ENCODE measurements at places on chromosomes 7 and 10.
A peak's percentile ranks its signal among the peaks of the same experiment; 100 is the strongest.

- DNase-seq = no peak
These were observed 43.6 kb upstream of the ZNF32 start for GRCh38 chr10:43692051-43692825.

GRCh38 chr7:135980665-135981180 is 3.6 kb upstream of the MTPN start:
- no peak for DNase-seq

GRCh38 chr7:51234139-51234538 is 82.5 kb downstream of the COBL start:
- no peak for DNase-seq

- DNase-seq = no peak
These were observed 8.0 kb downstream of the DNAJC1 start for GRCh38 chr10:21995557-21995956.

DNA sequence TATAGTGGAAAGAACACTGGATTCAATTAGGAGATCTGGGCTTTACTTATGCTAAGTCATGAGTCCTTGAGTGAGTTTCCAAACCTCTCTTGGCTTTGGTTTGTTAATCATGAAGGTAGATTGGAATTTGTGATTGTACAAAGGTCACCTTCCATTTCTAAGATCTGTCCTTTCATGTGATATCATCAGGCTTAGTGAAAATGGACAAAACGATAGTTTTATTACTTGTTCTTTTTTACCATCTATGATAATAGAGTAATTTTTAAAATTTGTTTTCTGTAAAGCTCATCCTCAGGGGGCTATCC is 309.0 kb downstream of the BICC1 start:
- no peak for DNase-seq

DNA sequence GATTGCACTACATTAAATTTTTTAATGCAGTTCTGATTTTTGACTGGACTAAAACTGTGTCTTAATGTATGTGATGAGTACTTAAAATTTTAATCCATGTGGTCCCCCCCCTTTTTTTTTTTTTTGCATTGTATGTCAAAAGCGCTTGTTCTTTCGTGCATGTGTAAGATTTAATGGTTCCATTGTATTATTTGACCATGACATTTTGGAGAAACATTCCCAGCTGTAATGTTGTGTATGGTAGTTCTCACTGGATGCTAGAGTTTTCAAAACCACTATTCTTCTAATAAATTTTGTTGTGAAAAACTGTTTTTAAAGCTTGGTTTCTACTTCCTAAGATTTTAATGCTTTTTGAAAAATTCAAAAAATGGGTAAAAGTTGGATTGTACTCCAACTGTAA is 132.0 kb downstream of the LCOR start:
- no peak for DNase-seq

DNA sequence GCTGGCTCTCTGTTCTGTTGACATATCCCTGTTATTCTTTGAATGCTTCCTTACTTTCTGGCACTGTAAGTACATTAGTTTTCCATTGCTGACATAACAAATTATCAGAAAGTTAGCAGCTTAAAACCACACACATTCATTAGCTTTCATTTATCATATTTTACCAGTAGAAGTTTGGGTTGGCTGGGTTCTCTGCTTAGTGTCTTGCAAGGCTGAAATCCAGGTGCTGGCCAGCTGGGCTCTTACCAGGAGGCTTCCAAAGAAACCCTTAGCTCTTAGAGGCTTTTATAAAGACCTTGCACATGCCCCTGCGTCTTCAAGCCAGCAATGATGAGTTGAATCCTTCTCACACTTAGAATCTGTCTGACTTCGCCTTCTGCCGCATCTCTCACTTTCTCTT is 160.6 kb downstream of the MLLT10 start:
- DNase-seq = no peak

GRCh38 chr7:28151965-28152364 is 28.6 kb downstream of the JAZF1 start:
- DNase-seq = no peak

DNA sequence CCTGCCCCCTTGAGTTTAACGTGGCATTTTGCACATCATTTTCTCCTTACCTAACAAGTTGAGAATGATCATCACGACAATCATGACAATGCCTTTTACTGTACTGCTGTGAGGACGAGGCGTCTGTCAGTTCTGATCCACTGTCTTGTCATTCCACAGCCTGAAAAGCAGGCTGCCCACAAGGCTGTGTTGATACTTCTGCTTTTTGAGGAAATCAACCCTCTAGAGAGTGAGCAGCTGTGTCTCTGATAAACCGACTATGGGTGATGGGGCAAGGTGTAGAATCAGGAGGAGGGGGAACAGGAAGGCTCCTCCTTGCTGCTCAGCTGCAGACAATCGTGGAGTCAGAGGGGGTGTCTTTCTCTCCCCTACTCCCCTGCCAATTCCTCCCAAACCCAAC is 30.6 kb upstream of the C10orf120 start:
- no peak for DNase-seq

- DNase-seq = no peak
These were observed 18.5 kb downstream of the STRIP2 start for GRCh38 chr7:129452589-129453231.

DNA sequence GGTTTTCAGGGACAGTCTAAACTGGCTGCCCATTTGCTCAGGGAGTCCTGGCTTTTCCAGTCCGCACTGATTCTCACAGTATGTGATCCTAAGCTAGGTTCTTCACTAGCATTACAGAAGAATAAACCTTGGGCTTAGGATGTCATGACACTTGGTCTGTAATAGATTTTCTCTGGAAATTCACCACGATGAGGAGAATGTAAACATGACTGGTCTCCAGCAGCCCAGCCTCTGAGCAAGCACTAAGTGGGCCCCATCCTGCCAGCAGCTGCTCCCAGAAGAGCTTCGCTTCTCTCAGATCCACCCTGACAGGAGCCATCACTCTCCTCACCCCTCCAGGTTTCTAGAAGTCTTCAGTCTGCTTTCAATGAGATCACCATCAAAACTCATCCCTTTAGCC is 103.7 kb upstream of the ZPBP start:
- DNase-seq = no peak

GRCh38 chr10:106919871-106920282 is 244.6 kb downstream of the SORCS1 start:
- DNase-seq = no peak

GRCh38 chr7:28891192-28891875 is 66.8 kb downstream of the TRIL start:
- DNase-seq = no peak

GRCh38 chr7:11466517-11467105 is 365.4 kb downstream of the THSD7A start:
- no peak for DNase-seq

- DNase-seq = peak; percentile 81
These were observed 91.5 kb upstream of the EFCAB10 start for GRCh38 chr7:105672801-105673200.

DNA sequence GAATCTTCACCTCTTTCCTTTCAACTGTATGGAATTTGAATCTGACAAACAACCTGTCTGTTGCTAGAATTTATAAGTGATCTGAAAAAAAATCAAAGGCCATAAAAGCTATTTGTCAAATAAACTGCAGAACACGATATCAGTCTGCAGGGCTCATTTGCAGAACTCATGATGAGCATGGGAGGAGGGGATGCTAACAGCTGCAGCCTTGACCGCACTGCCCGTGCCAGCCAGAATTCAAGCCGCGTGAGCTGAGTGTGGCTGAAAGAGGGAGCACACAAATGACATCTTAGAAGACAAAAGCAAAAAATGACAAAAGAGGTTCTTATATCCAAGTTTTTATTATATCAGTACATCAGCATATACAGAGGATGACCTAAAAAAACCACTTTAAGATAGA is 15.7 kb downstream of the LRRTM3 start:
- DNase-seq = no peak

- no peak for DNase-seq
These were observed 108.7 kb downstream of the LARP4B start for GRCh38 chr10:822661-823367.

DNA sequence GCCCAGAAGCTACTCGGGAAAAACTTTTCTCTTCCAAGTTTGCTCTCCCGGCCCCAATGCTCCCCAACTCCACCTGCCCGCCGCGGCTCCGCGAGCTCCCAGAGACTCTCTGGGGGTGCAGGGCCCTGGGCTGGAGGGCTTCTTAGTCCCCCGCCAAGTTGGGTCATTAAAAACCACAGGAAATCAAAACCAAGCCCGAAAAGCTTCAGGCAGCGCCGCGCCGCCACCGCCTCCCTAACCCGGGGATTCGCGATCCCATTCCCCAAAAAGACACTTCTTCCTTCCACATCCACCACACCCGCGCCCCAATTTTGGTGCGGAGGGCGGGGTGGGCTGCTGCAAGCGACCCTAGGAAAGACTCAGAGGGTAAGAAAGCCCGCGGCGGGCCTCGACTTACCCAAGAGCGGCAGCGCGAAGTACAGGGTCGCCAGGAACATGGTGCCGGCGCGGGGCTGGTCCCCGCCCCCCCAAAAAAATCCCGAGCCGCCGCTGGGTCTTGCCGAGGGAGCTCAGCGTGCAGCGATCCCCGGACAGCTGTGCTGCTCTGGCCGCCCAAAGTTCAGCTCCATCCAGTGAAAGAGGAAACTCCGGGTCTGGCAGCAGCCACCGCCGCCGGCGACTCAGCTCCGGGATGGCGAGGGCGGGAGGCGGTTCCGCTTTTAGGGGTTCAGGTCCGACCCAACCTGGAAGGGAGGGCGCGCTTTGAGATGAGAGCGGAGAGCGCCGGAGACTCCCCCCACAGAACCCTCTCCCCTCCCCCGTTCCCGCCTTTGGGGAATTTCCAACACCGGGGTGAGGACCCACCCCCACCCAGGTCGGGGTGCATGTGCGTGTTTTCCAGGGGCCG is 1.2 kb downstream of the GFRA1 start:
- no peak for DNase-seq

GRCh38 chr10:121392657-121393056 is 205.6 kb downstream of the FGFR2 start:
- no peak for DNase-seq

DNA sequence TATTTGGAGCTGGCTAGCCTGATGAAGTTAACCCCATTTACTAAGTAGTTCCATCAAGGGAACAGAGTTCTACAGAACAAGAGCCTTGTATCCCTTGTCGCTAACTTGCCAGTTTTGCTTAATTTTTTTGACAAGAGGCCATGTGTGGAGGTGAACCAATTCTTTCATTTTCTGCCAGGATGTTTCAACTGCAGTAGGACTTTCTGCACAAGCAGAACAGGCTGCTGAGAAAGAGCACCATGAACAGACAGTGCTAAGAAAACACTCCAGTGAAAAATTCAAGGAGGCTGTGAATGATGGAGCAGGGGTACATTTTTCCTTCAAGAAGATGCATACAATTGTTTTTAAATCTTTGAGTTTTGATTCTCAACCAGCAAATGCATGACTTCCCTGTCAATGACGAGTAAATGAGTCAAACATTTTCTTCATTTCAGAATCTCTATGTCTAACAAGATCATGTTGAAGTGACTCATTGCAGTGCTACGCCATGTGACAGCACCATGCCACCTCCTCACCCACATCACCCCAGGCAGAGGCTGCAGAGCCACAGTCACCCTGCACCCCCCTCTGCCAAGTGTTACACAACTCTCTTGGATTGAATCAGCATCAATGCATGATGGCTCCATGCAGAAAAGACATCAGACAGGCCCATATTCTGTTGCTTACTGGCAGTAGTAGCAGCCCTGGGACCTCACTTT is 193.1 kb downstream of the COBL start:
- DNase-seq = no peak

- DNase-seq = no peak
These were observed 161.6 kb downstream of the PKD1L1 start for GRCh38 chr7:47786557-47787248.

- no peak for DNase-seq
These were observed 26.2 kb upstream of the ZNF467 start for GRCh38 chr7:149799397-149800168.

DNA sequence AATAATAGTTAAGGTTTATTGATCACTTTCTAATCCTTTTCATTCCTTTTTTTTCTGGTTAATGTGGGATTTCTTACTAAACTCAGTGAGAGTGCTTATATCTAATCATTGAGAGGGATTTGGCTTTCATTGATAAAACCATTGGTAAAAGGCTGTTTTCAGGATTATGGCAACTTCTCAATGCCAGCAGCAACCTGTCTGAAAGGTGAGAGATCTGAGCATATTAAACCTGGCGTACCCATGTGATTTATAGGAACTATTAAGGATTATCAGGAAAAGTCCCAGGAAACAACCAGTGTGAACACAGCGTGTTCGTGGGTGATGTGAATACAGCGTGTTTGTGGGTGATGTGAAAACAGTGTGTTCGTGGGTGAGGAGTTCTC is 65.9 kb downstream of the PDIA4 start:
- DNase-seq = no peak

GRCh38 chr10:7428673-7429350 is 18.0 kb upstream of the SFMBT2 start:
- DNase-seq = no peak

- peak; percentile 96 for DNase-seq
These were observed 36.6 kb downstream of the SCIN start for GRCh38 chr7:12607134-12607533.

GRCh38 chr7:67983486-67983885 is 986.9 kb downstream of the TYW1 start:
- DNase-seq = no peak

DNA sequence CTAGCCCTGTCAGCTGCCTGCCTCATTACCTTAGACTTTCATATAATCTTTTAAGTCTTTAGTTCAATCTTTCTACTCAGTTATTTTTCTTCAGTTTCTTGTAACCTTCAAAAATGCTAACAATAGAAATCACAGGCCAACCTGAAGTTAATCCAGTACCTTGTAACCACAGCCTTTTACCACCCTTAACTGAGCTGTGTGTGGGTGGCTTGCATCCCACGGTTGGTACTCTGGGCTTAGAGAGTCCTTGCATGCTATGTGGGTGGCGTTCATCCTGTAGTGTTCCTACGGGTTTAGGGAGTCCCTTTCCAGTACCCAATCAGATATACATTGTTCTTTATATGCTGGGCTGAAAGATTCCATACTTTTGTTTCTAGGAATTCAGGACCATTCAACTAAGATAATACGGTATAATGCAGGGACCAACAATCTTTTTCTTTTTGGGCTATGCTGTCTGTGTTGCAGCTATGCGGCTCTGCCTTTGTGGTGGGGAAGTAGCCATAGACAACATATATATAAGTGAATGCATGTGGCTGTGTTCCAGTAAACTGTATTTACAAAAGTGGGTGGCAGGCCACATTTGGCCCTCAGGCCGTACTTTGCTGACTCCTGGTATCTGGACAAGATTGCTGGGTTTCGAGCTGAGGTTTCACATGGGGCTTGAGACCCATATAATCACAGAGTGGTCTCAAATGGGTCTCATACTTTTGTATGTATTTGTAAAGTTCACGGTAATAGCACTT is 280.8 kb upstream of the LRGUK start:
- no peak for DNase-seq

DNA sequence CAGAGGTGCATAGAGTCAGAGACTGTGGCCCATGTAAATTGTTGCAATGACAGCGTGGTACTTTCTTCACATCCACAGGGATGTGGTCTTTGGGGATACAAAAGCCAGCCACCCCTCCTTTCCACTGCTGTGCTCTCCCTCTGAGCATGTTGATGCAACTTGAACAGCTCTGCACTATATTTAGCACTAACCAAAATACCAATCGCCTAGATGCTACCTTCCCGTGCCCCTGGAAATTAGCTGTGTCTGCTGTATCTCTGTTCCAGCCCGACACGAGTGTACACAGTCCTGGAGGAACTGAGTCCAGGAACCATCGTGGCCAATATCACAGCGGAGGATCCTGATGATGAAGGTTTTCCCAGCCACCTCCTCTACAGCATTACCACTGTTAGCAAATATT is 38.1 kb downstream of the CDHR3 start:
- DNase-seq = no peak

- no peak for DNase-seq
These were observed 57.8 kb downstream of the EVX1 start for GRCh38 chr7:27300421-27300820.

All from NCI-H1092 (cell line).